ENCODE measurements at places on chromosomes 3 and 15.

DNA sequence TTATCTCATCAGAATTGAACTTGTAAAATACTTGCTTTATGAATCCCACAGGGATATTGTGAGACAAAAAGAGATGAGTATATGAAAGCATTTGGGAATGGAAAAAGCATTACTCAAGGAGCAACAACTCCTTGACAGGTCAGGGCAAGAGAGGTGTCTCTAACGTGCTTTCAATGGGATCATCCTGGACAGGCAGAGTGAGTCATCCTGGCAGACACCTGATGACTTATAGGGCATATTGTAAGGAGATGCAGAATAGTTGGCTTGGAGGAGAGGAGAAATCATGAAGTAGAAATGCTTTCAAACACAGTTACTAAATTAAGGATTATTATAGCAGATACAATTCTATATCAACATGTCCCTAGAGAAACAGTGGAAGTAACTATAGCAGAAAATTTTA, 71.9 kb upstream of the THSD4 start:
- DNase-seq: no peak

DNA sequence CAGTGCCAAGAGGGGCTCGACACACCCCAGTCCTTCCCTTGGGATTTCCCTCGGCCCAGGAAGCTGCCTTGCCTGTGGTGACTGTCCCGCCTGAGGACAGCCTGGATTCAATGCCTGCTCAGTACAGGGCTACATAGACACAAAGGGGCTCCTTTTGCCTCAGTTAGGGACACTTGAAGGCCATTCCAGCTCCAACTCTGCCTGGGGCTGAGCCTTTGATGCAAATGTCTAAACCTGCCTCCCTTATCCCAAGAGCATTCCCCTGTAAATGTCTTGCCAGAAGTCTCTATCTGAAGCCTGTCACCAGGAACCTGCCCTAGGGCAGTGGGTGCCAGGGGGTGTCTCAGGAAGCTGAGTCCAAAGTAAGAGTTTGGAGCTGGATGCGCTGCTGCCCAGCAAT, 19.3 kb upstream of the LYSMD4 start:
- no peak for DNase-seq

DNA sequence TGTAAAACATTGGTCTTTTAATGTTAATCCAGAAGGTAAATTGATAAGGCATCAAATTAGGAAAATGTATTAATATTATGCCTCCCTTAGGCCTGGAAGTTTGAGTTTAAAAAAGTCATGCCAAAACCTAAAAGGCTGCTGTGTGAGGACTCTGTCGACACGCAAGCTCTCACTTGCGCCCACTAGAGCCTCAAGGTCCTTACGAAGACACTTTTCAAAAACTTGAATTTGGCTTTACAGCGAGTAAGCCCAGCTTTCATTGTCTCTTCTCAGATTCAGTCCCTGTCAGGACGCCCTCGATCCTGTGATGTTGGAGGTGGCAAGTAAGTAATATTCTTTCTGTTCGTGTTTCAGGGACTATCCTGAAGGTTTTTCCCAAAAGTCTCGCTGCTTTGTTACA, 89.7 kb downstream of the CRTC3 start:
- peak; percentile 51 for DNase-seq

- no peak for DNase-seq
Measured at GRCh38 chr15:80940331-80940730, 49.3 kb downstream of the MESD start.

GRCh38 chr3:73556520-73557372, 68.0 kb downstream of the PDZRN3 start:
- no peak for DNase-seq

GRCh38 chr3:67624078-67624477, 30.3 kb downstream of the SUCLG2 start:
- DNase-seq: no peak

Data from KG1 (cell line).